NCI-H1105 treated with DMSO at 0.1 percent for 48 hours (cell line): ENCODE measurements at places on chromosomes 13 and 19.

GRCh38 chr13:112159575-112160547 is 92.9 kb downstream of the SOX1 start:
- no peak for DNase-seq

- peak; percentile 30 for DNase-seq
These were observed 15.3 kb downstream of the TTYH1 start for GRCh38 chr19:54430306-54431254.

GRCh38 chr19:17090583-17090982 is 15.0 kb downstream of the MYO9B start:
- DNase-seq, result no peak

- no peak for DNase-seq
These were observed 12.0 kb downstream of the B3GNT3 start for GRCh38 chr19:17806945-17807344.

GRCh38 chr13:79457948-79458347 is 23.0 kb upstream of the NDFIP2 start:
- no peak for DNase-seq

GRCh38 chr13:71169180-71169579 is 697.8 kb downstream of the DACH1 start:
- DNase-seq, result peak; percentile 34

DNA sequence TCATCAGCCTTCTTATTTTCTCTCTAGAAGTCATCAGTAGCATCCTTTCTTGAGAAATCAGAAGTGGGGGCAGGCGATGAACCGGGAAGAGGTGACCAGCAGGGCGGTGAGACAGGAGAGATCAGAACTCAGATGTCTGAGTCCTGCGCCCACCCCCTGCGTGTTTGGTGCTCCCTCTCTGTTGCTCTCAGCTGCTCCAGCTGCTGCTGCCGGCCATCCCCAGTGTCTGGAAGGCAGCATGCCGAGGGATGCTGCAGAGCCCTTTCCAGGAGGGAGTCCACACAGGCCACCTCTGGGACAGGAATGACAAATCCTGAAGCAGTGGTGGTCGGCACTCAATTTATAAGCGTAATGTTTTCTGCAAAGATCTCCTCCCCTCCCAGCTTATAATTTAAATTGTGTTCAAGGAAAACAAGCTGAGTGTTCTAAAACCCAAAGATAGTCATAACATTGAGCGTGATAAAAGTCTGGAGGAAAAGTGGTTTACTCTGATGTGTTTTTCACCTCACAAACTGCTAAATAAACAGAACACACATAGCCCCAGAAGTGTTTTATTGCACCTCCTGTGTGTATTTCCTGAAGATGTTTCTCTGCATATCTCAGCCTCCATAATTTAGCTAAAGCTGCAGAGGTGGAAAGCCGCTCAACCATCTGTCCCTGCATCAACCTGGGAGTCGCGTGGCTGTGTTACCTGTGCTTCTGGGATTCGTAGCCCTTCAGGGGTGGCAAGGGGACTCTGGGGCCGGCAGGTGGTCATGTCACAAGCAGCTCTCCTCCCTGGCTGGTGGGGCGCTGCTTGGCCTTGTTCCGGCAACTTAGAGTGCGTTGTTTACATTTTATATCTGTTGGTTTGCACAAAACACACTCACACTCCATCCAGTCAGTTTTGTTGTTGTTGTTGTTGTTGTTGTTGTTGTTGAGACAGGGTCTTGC is 191.2 kb downstream of the USP12 start:
- no peak for DNase-seq

GRCh38 chr13:100773923-100774663 is 99.5 kb upstream of the TMTC4 start:
- DNase-seq, result no peak

- DNase-seq, result no peak
These were observed 81.1 kb downstream of the STK24 start for GRCh38 chr13:98495627-98496478.

DNA sequence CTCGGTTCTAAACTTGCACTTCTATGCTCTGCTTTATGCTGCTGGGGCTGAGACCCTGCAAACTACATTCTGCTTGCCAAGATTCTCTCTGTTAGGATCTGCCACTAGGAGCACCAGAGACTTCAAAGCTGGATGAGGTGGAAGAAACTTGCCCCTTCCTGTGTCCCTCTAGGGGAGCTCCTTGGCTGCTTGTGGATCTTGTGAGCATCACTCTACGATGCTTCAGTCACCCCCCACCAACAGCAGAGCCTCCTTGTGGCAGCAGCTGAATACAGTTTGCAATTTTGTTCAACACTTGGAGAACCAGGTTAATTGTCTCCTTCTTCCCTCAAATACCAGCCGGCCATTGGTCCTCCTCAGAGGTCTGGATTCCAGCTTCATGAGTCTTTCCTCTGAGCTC is 310.6 kb downstream of the FGF14 start:
- peak; percentile 20 for DNase-seq

GRCh38 chr13:43232144-43232872 is 208.9 kb downstream of the DNAJC15 start:
- no peak for DNase-seq

GRCh38 chr13:50228527-50228926 is 213.3 kb downstream of the KCNRG start:
- no peak for DNase-seq

DNA sequence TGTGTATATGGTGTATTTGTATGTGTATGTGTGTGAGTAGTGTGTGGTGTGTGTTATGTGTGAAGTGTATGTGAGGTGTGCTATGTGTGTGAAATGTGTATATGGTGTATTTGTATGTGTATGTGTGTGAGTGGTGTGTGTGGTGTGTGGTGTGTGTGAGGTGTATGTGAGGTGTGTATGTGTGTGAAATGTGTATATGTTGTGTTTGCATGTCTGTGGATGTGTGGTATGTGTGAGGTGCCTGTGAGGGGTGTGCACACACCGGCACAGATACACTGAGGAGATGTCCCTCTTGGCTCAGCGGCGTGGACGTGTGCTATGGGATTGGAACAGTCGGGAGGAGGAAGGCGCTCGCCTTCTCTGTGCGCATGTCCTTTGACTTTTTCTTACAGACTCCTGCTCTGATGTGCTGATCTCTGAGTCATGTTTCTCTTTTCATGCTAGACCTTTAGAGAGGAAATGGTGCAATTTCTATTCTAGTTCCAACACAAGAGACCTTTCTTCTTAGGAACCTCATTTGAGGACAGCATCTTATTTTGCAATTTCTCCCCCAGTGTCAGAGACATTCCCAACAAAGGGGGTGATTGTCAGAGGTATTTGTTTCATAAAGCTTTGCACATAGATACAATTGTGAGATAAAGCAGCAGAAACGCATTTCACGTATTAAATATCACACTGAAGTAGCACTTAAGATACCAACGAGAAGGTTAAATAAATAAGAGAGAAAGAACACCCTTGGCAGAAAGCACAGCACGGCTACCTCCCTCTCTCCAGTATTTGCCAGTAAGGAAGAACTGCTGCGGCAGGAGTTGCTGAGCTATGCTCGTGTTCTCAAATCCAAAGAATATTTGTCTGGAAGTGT is 11.3 kb upstream of the TNFRSF19 start:
- peak; percentile 58 for DNase-seq
